Uterine smooth muscle cell (primary cell): ENCODE measurements at places on chromosomes 1 and 21. TPM values are rescaled to one million over a fixed set of nuclear protein-coding genes. Genes with fewer than 3 reads are reported as not detected.

RAB3B gene
- 24.7 and 43.3 TPM in 2 replicates for total RNA-seq

DCDC2B gene
- total RNA-seq: 0.12 TPM in 1 of 2 replicates, not detected in the other

FMO4 gene
- 1.7 and 4.0 TPM in 2 replicates for total RNA-seq

PAFAH2 gene
- 7.7 and 9.4 TPM in 2 replicates for total RNA-seq

C4BPA gene
- total RNA-seq: not detected in 2 replicates
